ENCODE measurements at places on chromosomes 16 and 17. TPM values are rescaled to one million over a fixed set of nuclear protein-coding genes. Genes with fewer than 3 reads are reported as not detected.

The KRTAP4-3 gene
- total RNA-seq = not detected

The PLEKHG4 gene
- 19.1 TPM for total RNA-seq

The GPRC5B gene
- total RNA-seq = 1.3 TPM

The TBC1D28 gene
- total RNA-seq = not detected

The PRAC1 gene
- total RNA-seq = not detected

The GNG13 gene
- not detected for total RNA-seq

The WNT9B gene
- total RNA-seq = 0.97 TPM

The SRSF1 gene
- 263 TPM for total RNA-seq

The NPIPB9 gene
- 6.7 TPM for total RNA-seq

The HAS3 gene
- 12.3 TPM for total RNA-seq

The SMIM36 gene
- total RNA-seq = not detected

The ZNF624 gene
- 8.1 TPM for total RNA-seq

The TMEM88 gene
- 1.2 TPM for total RNA-seq

The ATP1B2 gene
- total RNA-seq = not detected

The GRB2 gene
- 73.7 TPM for total RNA-seq

The TRAP1 gene
- total RNA-seq = 44.1 TPM

The SLC12A4 gene
- 54.7 TPM for total RNA-seq

The LITAFD gene
- total RNA-seq = not detected

The ABCA10 gene
- 2.9 TPM for total RNA-seq

The EVPLL gene
- not detected for total RNA-seq

The HASPIN gene
- total RNA-seq = 2.4 TPM

The TBC1D3C gene
- total RNA-seq = 0.32 TPM

The ZNF771 gene
- 7.8 TPM for total RNA-seq

The CHST4 gene
- 0.26 TPM for total RNA-seq

The CAPNS2 gene
- total RNA-seq = 0.65 TPM

The NPIPB6 gene
- total RNA-seq = not detected

The OR4D1 gene
- total RNA-seq = not detected

The CIBAR2 gene
- total RNA-seq = not detected

The SCNN1B gene
- total RNA-seq = not detected

The NHERF2 gene
- total RNA-seq = 24.3 TPM
